ENCODE measurements at places on chromosomes 4 and X. TPM values are rescaled to one million over a fixed set of nuclear protein-coding genes. Genes with fewer than 3 reads are reported as not detected.

DNA sequence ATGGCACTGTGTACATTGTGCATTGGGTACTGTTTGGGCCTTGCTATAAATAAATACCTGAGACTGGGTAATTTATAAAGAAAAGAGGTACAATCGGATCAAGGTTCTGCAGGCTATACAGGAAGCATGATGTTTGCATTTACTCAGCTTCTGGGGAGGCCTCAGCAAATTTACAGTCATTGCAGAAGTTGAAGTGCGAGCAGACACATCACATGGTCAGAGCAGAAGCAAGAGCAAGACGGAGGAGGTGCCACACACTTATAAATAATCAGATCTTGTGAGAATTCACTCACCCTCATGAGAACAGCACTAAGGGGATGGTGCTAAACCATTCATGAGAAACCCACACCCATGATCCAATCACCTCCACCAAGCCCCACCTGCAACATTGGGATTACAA, 505.0 kb downstream of the ARAP2 start:
- no peak for DNase-seq

- DNase-seq, result no peak
These were observed 41.8 kb downstream of the FNIP2 start for GRCh38 chr4:158810487-158811215.

DNA sequence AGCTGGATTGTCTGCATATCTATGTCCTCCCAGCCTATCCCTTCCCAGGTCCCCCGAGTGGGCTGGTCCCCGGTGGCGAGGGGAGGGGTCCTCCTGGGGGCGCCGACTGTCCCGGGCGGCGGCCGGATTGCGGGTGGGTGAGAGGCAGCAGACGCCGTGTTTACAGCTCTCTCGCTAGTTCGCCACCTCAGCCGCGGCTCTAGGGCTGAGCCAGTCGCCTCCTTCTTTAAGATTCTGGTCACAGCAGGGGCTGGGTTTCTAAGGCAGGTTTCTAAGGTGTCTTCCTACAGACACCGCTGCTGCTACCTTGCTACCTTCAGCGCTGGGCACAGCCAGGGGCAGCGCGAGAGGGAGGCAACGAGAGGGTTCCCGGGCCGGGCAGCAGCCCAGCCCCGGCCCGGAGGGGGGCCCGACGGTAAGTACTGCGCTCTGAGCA, 57.2 kb downstream of the FRMPD3 start:
- no peak for DNase-seq

The FHIP1A gene
- 2.4 TPM for total RNA-seq

GRCh38 chrX:147811803-147812202, 99.9 kb upstream of the FMR1 start:
- no peak for DNase-seq

Data from glutamatergic neuron (in vitro differentiated cells).